ENCODE measurements at places on chromosomes 5 and 9. TPM values are rescaled to one million over a fixed set of nuclear protein-coding genes. Genes with fewer than 3 reads are reported as not detected.

Gene CDHR2
- not detected for total RNA-seq

Gene PCDHGB7
- total RNA-seq: 7.2 TPM

Gene PLEKHG4B
- 2.2 TPM for total RNA-seq

Gene NTNG2
- total RNA-seq: 0.15 TPM

Gene COL5A1
- 74.3 TPM for total RNA-seq

Gene STXBP1
- total RNA-seq: 19.0 TPM

Gene PHYHD1
- total RNA-seq: 15.9 TPM

Gene PCDHB11
- total RNA-seq: under 0.01 TPM

All from bronchus fibroblast of lung (primary cell).